ENCODE measurements at places on chromosomes 5 and 9.
A peak's percentile ranks its signal among the peaks of the same experiment; 100 is the strongest.

DNA sequence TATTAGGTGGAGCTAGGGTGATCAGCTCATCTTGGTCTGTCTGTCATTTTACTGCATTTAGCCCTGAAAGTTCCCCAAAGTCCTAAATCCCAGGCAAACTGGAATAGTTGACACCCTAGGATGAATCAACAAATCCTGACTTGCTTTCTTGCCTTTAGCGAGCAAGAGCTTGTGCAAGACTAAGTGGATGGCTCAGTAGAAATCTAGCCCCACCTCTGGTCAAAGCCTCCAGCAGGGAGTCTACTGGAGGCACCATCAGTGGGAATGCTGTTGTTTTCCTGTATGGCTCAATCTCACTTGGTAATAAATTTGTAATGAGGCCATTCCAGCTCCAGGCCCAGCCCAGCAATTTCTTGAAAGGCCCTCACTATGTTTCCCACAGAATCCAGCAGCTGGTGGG is 43.7 kb upstream of the TRPC7 start:
- no peak for DNase-seq

DNA sequence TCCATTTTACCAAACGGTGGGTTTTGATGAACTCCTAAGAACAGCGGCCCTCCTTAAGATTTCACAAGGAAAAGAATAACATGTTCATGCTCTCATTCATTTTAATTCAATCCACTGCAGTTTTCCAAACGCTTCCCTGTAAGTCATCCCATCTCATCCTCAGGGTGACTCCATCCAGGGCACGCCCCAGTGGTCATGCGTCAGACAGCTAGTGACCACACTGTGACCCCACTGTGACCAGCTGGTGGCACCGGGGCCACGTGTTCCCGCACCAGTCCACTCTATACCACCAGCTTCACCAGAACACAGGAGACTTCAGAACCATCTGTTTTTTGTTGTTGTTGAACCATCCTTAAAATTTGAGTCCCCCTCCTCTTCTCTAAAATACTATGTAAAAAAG is 14.3 kb downstream of the ATPSCKMT start:
- no peak for DNase-seq

- no peak for DNase-seq
These were observed 158.6 kb downstream of the GLIS3 start for GRCh38 chr9:4141296-4141695.

DNA sequence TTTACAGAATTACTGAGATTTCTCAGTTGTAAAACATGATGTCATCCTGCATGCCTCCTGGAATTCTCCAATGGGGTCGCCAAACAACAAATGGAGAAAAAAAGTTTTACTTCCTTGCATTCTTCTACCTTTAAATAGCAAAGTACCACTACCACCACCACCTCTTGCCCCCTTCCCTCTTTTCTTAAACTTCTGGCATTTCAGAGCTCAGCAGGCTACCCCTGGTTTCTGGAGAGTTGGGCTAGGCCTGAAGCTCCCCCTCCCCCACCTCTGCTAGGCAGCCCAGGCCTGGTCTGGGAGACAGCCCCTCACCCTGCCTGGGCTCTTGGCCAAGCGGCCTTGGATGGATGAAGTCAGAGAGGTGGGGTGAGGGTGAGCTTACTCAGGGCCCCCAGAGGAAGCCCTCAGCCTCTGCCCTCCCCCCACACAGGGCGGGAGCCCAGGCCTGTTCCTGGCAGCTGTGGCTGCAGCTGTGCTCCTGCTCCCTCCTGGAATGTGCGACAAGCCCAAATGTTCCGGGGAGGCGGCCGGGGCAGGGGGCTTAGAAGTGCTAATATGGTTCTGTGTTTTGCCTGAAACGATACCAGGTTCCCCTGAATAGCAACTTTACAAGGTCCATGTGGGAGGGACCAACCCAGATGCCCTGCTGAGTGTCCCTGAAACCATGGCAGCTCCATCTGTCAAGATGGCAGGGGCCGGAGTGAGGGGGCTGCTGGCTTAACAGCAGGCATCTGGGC is 6.0 kb upstream of the CCIN start:
- no peak for DNase-seq

- DNase-seq, result no peak
These were observed 40.9 kb downstream of the CETN3 start for GRCh38 chr5:90368454-90369246.

DNA sequence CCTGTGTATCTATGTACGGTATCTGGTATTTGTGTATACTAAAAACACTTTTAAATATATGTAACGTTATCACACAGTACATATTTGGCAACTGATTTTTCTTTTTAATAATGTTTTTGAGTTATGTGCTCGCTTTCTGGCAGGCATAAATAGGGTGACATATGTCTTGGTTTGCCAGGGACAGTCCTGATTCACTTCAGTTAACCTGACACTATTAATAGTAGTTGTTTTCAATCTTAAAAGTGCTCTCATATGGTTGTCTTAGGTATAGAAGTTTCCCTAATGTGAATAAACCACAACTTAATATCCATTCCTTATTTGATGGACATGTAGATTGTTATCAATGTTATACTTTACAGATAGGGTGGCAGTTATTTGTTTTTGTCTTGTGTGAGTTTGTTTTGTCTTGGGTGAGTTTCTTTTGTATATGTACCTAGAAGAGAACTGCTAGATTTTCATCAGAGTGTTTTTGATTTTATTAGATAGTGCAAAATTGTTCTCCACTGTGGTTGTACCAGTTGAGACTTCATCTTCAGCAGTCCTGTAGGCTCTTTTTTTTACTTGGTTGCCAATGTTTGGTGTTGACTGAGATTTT is 7.9 kb downstream of the G3BP1 start:
- no peak for DNase-seq

- DNase-seq, result no peak
These were observed 9.4 kb downstream of the PHAX start for GRCh38 chr5:126610160-126610559.

- DNase-seq, result no peak
These were observed 28.8 kb downstream of the C5orf15 start for GRCh38 chr5:133939668-133940067.

DNA sequence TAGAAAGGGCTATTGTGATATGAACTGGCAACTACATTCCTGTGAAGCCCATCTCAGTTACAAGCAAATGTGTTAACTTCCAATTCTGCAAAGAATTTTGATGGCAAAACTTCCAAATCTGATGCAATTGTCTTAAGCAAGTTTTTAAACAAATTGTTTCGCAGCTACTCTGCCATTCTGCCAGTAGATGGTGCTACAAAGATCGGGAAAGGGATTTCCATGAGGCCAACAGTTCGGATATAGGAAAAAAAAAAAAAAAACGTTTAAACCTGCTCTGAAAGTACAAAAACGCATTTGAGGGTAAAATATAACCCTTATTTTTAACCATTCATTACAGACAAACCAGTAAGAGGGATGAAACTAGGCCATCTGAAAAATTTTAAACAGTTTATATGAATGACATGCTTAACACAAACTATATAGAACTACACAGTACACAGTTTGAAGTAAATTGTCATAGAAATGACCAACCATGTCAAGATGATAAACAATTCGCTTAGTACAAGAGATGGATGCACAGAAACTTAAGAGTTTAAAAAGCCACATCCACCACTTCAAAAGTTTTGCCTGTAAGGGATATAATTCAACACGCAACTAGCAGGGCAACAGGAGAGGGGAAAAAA is 2.2 kb downstream of the HNRNPA0 start:
- DNase-seq, result no peak

DNA sequence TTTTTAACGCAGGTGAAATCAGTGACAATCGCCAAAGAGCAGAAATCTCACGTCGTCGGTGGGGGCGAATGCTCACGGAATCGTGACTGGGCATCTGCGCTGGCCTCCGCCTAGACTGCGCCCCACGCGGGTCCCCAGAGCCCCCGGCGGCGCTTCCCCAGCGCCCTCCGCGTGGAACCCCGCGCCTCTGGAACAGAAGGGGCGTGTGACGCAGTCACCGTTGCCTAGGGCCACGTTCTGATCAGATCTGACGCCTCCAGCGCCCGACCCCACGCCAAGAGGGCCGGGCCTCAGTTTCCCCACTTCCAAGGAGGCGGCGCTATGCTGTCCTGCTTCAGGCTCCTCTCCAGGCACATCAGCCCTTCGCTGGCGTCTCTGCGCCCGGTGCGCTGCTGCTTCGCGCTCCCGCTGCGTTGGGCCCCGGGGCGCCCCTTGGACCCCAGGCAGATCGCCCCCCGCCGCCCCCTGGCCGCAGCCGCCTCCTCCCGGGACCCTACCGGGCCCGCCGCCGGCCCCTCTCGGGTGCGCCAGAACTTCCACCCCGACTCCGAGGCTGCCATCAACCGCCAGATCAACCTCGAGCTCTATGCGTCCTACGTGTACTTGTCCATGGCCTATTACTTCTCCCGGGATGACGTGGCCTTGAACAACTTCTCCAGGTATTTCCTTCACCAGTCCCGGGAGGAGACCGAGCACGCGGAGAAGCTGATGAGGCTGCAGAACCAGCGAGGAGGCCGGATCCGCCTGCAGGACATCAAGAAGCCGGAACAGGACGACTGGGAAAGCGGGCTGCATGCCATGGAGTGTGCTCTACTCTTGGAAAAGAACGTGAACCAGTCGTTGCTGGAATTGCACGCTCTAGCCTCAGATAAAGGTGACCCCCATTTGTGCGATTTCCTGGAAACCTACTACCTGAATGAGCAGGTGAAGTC is at the start of gene FTMT:
Gene FTMT, plus strand, starts transcription at position 240 of the 932 bp plus-strand sequence. Its CDS starts 82 bp downstream, at position 322.
- DNase-seq, result no peak

- no peak for DNase-seq
These were observed 24.5 kb downstream of the LHFPL2 start for GRCh38 chr5:78624011-78624541.

DNA sequence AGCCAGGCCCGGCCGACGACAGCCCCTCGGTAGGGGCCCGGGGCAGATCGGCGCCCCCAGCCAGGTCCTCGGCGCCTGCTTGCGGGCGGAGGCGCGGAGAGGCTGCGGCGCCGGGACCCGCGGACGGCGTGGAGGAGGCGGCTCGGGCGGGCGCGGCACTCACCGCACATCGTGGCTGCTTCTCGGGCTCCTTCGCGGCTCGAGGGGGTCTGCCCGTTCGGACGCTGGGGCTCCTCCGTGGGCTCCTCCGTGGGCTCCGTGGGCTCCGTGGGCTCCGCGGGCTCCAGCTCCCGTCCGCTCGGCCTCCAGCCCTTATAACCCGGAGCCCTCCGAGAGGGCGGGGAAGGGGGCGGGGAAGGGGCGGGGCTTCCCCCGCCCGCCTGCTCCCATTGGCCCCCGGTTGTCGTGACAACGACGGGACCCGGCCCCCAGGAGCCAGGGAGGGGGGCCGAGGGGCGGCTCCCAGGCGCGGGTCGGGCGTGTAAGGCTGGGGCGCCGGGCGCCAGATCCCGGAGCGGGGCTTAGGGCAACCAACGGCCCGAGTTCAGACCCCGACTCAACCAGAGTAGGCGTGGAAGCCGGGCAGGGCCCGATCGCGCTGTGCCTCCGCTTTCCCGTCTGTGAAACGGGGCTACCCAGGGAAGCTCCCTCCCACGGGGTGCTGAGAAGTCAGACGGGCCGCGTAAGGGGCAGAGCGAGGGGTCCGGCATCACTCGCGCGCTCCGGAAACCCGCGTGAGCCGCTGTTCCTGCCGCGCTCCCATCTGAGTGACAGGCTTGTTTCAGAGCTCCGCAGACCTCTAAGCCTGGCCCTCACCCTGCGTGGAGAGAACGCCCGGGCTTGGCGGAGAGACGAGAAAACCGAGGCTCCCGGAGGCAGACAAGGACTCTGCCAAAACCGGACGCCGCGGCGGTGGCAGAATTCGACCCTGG is at the start of gene GFPT2:
Gene GFPT2, minus strand, starts transcription at position 289 of the 932 bp plus-strand sequence. Its CDS starts 119 bp downstream, at position 170.
- DNase-seq, result peak; percentile 73

DNA sequence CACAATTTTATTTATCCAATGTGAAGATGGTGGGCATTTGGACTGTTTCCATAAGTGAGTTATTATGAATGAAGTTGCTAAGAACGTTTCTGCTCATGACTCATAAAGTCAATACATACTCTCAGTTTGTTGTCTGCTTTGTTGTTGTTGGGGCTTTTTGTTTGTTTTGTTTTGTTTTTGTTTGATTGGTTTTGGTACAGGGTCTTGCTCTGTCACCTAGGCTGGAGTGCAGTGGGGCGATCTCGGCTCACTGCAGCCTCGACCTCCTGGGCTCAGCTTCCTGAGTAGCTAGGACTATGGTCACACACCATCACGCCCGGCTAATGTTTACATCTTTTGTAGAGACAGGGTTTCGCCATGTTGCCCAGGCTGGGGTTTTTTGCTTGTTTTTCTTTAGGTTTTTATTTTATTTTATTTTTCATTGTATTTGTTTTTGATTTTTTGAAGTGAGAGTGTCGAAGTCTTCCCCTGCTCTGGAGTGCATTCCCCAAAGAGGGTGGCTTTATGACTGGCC is 18.0 kb downstream of the TRIM7 start:
- DNase-seq, result no peak

DNA sequence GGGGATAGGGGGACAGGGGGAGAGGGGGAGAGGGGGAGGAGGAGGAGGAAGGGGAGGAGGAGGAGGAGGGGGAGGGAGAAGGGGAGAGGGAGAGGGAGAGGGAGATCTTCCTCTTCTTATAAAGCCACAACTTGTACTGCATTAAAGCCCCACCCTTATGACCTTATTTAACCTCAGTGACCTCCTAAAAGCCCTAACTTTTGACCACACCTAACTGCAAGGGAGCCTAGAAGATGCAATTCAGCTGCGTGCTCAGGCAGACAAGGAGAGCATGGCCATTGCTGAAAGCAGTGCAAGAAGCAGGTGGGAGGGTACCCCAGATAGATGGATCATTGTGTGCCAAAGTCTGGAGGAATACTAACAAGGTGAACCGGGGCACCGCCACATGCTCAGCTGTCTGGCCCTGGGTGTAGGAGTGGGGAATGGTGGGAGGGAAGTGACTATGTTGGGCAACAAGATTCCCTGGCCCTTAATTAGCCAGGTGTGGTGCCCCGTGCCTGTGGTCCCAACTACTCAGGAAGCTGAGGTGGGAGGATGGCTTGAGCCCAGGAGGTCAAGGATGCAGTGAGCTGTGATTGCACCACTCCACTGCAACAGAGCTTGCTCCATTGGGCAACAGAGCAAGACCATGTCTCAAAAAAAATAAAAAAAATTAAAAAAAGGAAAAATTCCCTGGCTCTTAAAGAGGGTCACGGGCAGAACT is 125.4 kb upstream of the BOD1 start:
- DNase-seq, result no peak
